ENCODE measurements at places on chromosomes 13 and 19.

GRCh38 chr13:111902726-111903125 lies 164.2 kb upstream of the SOX1 start:
- no peak for DNase-seq

DNA sequence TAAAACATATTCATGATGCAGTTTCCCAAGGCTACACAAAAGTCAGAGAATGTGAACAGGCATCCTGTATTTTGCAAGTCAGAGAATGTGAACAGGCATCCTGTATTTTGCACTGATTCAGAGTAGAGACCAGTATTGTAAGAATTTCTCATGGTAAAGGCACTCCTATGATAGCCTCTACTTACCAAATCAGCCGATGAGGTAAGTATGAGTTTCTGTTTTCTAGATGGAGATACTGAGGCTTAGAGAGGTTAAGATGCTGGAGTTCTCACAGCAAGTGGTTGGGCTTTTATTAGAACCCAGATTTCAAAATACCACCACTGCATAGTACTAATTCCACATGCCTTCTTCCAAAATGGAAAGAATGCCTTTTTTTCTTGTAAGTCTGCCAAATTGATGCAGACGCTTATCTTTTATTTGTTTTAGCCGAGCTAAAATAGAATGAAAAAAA lies 12.3 kb downstream of the TPT1 start:
- DNase-seq = no peak

DNA sequence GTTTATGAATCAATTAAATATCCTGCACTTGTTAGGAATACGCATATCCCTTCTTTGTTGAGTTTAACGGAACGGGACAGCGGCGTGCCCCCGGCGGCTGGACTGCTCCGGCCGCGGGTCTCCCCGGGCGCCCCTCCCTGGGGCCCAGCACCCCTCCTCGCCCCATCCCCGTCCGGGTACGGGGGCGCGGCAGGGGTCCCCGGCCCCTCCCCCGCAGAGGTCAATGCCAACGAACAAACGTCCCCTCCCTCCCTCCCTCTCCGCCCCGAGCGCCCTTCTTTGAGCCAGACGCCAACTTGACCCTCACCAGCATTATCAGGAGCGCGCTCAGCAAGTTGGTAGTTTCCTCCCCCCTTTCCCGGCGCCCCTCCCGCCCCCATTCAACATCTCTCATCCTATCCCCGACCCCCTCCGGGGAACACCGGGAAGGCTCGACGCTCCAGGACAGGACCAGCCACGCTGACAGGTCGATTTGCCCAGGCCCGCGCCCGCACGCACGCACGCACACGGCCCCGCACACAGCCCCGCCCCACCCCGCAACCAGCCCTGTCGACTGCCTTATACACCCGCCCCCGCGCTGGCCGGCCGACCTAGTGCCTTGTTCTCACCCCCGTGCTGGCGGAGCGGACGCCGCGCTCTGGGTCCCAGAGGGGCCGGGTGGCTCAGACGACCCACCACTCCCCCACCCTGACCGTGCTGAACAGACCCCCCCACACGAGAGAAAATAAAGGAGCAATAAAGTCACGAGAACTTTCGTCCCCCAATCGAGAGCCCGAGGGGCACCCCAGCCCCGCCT lies 5.0 kb downstream of the LYL1 start:
- peak; percentile 44 for DNase-seq

DNA sequence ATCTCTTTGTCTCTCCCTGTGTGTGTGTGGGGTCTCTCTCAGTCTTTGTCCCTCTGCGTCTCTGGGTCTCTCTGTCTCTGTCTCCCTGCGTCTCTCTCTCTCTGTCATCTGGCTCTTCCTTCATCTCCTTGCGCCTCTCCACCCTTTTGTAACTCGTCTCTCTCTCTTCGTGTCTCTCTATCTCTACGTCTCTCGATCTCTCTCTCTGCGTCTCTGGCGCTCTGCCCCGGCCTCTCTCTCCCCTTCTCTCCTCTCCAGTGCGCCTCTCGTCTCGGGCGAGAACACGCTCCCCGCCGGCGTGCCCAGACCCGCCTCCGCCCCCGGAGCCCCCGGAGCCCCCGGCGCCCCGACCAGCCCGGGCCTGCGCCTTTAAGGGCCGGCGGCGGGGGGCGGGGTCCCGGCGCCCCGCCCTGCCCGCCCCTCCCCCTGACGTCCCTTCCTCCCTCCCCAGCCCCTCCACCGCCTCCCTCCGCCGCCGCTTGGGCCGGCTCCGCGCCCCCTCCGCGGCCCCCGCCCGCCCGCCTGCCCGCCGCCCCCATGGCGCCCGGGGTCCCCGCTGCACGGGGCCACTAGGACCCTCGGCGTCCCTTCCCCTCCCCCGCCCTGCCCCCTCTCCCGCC lies at the start of gene MARK4:
TSS of gene MARK4 (plus strand) at position 440 of the 620 bp plus-strand sequence. CDS start 318 bp downstream, outside the sequence.
- DNase-seq = peak; percentile 59

DNA sequence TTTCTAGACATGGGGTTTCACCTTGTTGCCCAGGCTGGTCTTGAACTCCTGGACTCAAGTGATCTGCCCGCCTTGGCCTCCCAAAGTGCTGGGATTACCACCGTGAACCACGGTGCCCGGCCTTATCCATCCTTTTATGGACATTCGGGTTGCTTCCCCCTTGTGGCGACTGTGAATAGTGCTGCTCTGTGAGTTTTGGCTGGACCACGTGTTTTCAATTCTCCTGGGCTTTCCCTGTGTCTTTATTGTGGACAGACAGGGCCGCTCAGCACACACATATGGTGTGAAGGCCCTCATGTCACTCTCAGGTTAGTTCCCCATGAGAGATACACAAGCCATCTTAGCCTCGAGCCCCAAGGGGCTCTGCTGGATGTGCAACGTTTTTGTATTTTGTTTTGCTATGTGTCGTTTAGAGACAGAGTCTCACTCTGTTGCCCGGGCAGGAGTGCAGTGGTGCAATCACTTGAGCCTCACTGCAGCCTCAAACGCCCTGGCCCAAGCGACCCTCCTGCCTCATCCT lies 40.5 kb downstream of the MAU2 start:
- peak; percentile 89 for DNase-seq

- DNase-seq = no peak
Measured at GRCh38 chr13:74229242-74229641, 95.0 kb upstream of the KLF12 start.

DNA sequence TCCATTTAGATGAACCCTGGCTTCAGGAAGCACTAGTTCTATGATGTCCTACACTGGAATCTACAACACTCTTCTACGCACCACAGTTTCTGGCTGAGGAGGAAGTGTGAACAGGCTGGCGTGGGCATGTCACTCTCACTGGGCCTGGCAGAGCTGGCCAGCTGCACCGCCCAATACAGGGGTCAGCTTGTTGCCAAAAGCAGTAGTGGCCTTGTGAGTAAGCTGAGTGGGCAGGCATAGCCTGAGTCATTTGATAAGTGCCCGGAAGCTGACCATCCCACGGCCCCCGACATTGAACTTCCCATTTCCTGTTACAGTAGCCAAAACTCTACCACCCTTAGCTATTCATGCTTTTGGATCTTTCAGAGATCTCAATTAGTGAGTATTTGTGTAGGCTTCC lies 240.9 kb upstream of the SERP2 start:
- DNase-seq = no peak

- DNase-seq = no peak
Measured at GRCh38 chr13:99256283-99256682, 1.9 kb downstream of the GPR18 start.

- peak; percentile 41 for DNase-seq
Measured at GRCh38 chr19:4284176-4284958, 5.3 kb downstream of the SHD start.

GRCh38 chr13:113499936-113500335 lies 9.4 kb upstream of the DCUN1D2 start:
- DNase-seq = no peak

GRCh38 chr19:1756705-1757465 lies 3.6 kb downstream of the ONECUT3 start:
- DNase-seq = peak; percentile 34

- DNase-seq = no peak
Measured at GRCh38 chr13:78410164-78410563, 193.2 kb downstream of the POU4F1 start.

GRCh38 chr13:26749285-26749684 lies 11.3 kb downstream of the GPR12 start:
- DNase-seq = no peak

DNA sequence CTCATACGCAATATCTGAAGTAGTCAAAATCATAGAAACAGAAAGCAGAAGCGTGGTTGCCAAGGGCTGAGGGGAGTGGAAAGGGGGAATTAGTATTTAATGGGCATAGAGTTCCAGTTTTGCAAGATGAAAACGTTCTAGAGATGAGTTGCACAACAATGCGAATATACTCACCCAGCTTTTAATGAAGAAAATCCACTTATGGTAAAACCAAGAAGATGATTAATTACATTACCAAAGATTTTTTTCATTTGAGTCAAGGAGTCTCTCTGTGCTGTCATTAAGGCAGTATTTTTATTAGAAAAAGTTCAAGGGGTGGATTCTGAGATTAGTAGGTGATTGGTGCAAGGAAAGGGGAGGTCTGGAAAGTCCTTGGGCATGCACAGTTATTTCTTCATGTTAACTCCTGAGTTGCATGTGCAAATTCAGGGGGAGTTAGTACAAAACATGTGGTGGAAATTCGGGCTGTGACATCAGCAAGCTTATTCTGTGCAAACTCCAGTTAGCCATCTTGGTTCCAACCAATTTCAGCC lies 6.9 kb upstream of the CBY2 start:
- no peak for DNase-seq

DNA sequence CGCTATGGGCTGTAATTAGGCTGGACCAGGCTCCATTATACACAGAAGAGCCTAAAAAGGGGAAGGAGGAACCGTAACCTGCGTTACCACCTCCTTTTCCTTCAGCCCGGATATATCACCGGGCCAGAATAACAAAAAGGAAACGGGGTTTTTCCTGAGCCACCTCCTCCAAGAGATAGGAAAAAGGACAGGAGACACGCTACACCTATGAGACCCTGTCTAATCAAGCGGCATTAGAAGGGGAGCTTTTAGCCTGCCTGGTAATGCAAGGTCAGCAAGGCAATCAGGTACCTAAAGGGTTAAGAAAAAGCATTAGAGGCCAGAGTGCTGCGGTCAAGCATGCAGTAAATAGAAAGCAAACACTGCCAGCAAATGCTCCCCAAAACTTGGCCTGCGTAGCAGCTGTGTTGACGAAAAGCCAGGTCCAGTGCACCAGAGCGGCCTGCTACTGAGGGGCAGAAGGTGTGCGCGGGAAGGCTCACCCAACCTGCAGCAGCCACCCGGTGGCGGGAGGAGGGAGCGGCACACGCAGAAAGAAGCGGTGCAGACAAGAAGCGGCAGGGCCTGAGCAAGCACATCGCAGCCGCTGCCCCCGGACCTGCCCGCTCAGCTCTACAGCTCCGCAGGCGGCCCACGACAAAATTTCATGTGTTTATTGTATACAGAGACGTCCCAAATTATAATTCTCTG lies 1466.1 kb downstream of the UQCRFS1 start:
- no peak for DNase-seq

DNA sequence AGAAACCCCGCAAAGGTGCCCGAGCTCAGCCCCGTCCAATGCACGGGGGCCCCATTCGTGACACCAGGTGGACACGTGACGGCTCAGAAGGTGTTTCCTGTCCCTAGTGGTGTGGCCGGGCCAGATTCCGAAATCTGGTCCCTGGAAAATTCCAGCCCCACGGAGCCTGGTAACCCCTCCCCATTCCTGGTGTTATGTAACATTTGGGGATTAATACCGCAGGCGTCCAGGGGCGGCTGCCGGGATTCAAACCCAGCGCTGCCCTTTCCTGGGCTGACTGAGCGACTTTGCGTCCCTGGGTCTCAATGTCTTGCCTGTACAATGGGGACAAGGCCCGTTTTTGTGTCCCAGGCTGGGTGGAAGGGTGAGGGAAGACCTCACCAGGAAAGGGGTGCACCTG lies 1.0 kb upstream of the PLK5 start:
- DNase-seq = no peak

- DNase-seq = peak; percentile 42
Measured at GRCh38 chr13:99083981-99084380, 106.1 kb upstream of the DOCK9 start.

DNA sequence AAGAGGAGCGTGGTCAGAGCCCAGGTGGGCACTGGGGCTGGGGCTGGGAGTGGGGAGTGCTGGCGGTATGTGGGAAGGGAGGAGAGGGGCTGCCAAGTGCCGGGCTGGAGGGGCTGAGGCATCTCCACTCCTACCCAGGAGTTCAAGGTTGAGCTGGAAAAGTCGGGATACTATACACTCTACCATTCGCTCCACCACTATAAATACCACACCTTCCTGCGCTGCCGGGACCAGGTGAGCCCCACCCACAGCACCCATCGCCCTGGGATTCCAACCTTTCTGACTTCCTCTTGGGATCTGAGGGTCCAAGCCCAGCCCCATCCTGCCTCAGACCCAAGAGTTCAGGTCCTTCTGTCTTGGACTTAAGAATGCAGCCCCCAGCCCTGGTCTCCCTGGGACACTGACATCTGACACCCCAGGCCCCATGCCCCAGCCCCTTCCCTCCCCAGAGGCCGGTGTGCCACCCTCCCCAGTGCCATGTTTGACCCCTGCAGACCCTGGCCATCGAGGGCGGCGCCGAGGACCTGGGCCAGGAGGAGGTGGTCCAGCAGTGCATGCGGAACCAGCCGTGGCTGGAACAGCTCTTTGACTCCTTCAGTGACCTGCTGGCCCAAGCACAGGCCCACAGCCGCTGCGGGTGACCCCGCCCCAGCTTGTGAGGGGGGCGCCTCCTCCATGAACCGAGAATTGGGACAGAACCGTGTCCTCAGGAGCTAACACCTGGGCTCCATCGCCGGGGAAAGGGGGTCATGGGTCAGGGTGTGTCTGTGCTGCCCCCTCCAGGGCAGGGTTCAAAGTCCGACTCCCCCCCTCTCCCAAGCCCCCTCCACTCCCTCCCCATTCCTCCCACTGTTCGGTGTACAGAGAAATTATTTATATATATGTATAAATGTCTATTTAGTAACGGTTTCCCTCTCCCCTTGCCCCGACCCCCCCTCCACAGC lies 14.7 kb downstream of the RRAS start:
- DNase-seq = no peak

GRCh38 chr19:35118268-35119020 lies 2.8 kb downstream of the FXYD3 start:
- no peak for DNase-seq

DNA sequence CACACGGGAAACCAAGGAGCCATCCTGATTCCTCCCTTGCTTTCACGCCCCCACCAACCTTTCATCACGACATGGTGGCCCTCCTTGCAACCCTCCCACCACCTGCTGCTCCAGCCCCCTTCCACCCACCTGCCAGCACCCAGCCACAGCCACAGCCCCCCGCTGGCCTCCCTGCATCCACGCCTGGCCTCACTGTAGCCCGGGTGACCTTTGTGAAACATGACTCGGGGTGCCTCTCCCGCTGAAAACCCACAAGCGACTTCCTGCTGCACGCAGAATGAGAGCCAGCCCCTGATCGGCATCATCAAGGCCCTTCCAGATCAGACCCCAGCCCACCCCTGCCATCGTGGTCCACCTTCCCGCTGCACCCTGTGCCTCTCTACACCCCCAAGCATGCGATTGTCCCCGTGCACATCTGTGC lies 14.9 kb downstream of the POP4 start:
- no peak for DNase-seq

- DNase-seq = no peak
Measured at GRCh38 chr19:7333198-7334118, 15.3 kb upstream of the ARHGEF18 start.

- no peak for DNase-seq
Measured at GRCh38 chr13:99431927-99432608, 69.2 kb upstream of the TM9SF2 start.

- DNase-seq = no peak
Measured at GRCh38 chr13:25768838-25769237, 283.0 kb downstream of the SHISA2 start.

Data from DMS53 (cell line).